ENCODE measurements at places on chromosomes 7 and 10. TPM values are rescaled to one million over a fixed set of nuclear protein-coding genes. Genes with fewer than 3 reads are reported as not detected.

DNA sequence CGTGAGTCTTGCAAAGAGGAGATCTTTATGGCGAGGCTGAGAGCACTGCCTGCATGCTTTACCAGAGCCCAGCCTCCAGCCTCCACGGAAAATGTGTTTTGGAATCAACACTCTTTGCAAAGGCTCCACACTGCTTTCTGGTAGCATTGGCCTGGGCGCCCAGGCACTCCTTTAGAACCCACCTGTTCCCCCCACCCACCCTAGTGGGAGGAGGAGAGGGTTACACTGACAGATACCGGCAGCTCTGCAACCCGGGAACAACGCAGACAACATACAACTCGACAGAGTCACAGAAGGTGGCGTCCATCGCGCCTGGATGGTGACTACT is 5.5 kb upstream of the MNX1 start:
- H3K36me3 ChIP-seq, result no peaks in the 10 kb centered on the region
- H3K4me3 ChIP-seq, result no peak overlapping the region
- peaks cover 32% of the 10 kb centered on the region for H3K27me3 ChIP-seq
- peaks cover 50% of the 10 kb centered on the region for H3K4me1 ChIP-seq

The ETV1 gene
- total RNA-seq, result 27.3 TPM

- peaks cover 8% of the 10 kb centered on the region for H3K27me3 ChIP-seq
- no peak for DNase-seq
- H3K27ac ChIP-seq, result no peak overlapping the region
- no peaks in the 10 kb centered on the region for H3K36me3 ChIP-seq
- H3K4me1 ChIP-seq, result no peaks in the 10 kb centered on the region
These were observed 753.2 kb downstream of the GRID1 start for GRCh38 chr10:85613391-85613790.

- H3K4me1 ChIP-seq, result no peaks in the 10 kb centered on the region
- H3K27me3 ChIP-seq, result peaks cover 26% of the 10 kb centered on the region
- H3K27ac ChIP-seq, result no peak overlapping the region
- no peak overlapping the region for H3K4me3 ChIP-seq
- no peak for DNase-seq
These were observed 78.5 kb downstream of the C7orf25 start for GRCh38 chr7:42833411-42833810.

- DNase-seq, result no peak
- no peak overlapping the region for H3K4me3 ChIP-seq
- no peaks in the 10 kb centered on the region for H3K36me3 ChIP-seq
- peaks cover 5% of the 10 kb centered on the region for H3K27me3 ChIP-seq
- H3K27ac ChIP-seq, result no peak overlapping the region
These were observed 558.2 kb upstream of the PFKP start for GRCh38 chr10:2509081-2509531.

DNA sequence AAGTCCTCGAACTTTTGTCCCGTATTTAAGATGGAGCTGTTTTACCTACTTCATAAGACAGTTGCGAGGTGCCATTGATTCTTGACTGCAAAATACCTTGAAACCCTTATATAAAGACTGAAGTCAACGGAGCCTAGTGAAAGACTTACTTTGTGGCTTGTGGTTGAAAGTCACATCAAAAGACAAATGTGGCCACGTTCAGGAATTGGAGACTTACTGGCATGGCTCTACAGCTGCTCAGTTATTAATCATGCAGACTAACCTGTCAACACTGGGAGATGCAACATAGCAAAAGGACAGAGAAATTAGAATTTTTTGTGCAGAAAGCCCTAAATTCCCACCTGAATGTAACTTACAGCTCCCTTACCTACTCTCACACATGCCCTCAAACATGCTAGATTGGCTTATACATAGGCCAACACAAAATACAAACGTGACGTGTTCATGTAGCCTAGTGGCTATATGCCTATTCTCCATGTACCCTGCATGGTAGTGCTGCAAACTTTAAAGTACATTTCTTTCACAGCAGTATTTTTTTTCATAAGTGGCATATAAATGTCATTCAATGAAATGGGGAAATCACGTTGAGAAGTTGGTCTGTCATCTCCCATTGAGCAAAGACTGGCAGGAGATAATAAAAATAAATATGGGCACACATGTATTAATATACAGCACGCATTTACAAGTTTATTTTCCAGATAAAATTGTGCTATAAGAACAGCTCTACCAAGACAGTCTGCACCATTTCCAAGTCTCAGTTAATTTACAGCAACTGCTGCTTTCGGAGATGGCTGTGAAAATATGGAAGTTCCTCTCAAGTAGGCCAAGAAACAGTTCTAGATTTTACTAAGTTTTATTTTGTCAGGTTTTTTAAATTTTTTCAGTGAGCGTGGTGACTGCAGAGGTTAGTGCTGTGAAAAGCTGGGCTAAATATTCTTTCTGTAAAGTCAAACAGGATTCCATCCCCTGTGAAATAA is 170.4 kb upstream of the C7orf33 start:
- H3K4me3 ChIP-seq, result no peak overlapping the region
- H3K36me3 ChIP-seq, result peaks cover 1% of the 10 kb centered on the region
- no peak overlapping the region for H3K27ac ChIP-seq

The NPC1L1 gene
- 21.2 TPM for total RNA-seq
